ENCODE measurements at places on chromosomes 1 and 21.
A peak's percentile ranks its signal among the peaks of the same experiment; 100 is the strongest.

DNA sequence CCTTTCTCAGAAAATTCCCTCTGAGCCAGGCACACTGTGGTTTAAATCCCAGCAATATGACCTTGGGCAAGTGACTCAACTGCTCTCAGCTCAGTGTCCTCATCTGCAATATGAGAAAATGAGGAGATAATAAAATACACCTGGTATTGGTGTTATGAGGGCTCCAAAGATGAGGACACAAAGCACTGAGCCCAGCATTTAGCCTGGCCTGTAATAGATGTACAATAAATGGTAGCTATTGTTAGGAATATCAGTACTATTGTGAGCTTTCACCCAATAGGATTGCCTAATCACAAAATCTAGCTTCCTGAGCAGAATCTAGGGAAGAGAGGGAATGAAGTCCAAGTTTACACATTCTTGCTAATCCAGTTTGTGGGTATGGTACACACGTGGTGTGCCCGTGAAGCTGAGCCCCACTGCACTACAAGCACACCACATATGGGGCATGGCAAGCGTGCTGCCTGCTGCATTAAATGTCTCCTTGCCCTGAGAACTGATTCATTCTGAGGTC is 24.3 kb upstream of the SLC30A1 start:
- H3K27ac ChIP-seq, result no peak overlapping the region
- DNase-seq, result no peak
- H3K27me3 ChIP-seq, result no peaks in the 10 kb centered on the region
- H3K36me3 ChIP-seq, result no peaks in the 10 kb centered on the region
- H3K4me3 ChIP-seq, result no peak overlapping the region

- H3K27me3 ChIP-seq, result no peaks in the 10 kb centered on the region
- no peak overlapping the region for H3K27ac ChIP-seq
- DNase-seq, result no peak
- no peaks in the 10 kb centered on the region for H3K36me3 ChIP-seq
- no peak overlapping the region for H3K4me3 ChIP-seq
- no peaks in the 10 kb centered on the region for H3K4me1 ChIP-seq
Observed at GRCh38 chr1:207181847-207182246, 77.8 kb downstream of the C4BPA start.

- no peaks in the 10 kb centered on the region for H3K27me3 ChIP-seq
- H3K4me3 ChIP-seq, result no peak overlapping the region
- H3K4me1 ChIP-seq, result peaks cover 14% of the 10 kb centered on the region
- no peak overlapping the region for H3K27ac ChIP-seq
- H3K36me3 ChIP-seq, result no peaks in the 10 kb centered on the region
- no peak for DNase-seq
Observed at GRCh38 chr1:47574451-47575165, 136.8 kb downstream of the FOXD2 start.

- no peaks in the 10 kb centered on the region for H3K27me3 ChIP-seq
- no peak overlapping the region for H3K4me3 ChIP-seq
- H3K27ac ChIP-seq, result no peak overlapping the region
Observed at GRCh38 chr21:14771593-14771992, 225.5 kb upstream of the SAMSN1 start.

DNA sequence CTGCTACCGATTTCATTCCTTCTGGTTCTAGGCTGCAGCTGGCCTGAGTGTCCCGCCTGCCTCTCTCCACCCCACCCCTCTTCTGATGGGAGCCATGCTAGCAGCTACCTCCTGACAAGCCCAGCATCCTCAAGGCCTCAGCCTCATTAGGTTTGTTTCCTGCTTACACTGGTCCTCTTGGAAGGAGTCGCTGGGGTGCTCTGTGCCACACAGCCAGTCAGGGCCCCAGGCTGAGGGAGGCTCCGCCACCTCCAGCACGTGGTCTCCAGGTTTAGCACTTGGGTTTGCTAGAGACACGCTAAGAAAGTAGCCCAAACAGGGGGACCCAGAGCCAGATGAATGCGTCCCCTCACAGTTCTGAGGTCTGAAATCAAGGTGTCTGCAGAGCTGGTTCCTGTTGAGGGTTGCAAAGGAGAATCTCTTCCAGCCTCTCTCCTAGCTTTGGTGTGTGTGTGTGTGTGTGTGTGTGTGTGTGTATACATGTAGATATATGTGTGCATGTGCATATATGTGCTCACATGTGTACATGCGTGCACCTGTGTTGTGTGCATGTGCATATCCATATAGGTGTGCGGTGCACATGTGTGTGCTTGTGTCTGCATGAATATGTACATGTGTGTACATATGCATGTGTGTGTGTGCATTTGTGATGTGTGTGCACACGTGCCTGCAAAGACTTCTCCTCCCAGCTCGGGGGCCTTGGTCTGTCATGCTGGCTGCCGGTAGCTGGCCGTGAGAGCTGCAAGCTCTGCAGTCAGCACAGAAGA is 301.1 kb upstream of the AJAP1 start:
- no peak overlapping the region for H3K4me3 ChIP-seq
- no peaks in the 10 kb centered on the region for H3K4me1 ChIP-seq
- H3K36me3 ChIP-seq, result no peaks in the 10 kb centered on the region

GRCh38 chr1:234120327-234120944 is 216.0 kb downstream of the SLC35F3 start:
- H3K4me3 ChIP-seq, result no peak overlapping the region
- H3K27ac ChIP-seq, result no peak overlapping the region
- no peaks in the 10 kb centered on the region for H3K27me3 ChIP-seq
- H3K36me3 ChIP-seq, result no peaks in the 10 kb centered on the region

- DNase-seq, result no peak
- H3K27me3 ChIP-seq, result peaks cover 11% of the 10 kb centered on the region
- H3K4me3 ChIP-seq, result no peak overlapping the region
- H3K27ac ChIP-seq, result no peak overlapping the region
Observed at GRCh38 chr1:228511546-228512445, 24.6 kb downstream of the RNF187 start.

DNA sequence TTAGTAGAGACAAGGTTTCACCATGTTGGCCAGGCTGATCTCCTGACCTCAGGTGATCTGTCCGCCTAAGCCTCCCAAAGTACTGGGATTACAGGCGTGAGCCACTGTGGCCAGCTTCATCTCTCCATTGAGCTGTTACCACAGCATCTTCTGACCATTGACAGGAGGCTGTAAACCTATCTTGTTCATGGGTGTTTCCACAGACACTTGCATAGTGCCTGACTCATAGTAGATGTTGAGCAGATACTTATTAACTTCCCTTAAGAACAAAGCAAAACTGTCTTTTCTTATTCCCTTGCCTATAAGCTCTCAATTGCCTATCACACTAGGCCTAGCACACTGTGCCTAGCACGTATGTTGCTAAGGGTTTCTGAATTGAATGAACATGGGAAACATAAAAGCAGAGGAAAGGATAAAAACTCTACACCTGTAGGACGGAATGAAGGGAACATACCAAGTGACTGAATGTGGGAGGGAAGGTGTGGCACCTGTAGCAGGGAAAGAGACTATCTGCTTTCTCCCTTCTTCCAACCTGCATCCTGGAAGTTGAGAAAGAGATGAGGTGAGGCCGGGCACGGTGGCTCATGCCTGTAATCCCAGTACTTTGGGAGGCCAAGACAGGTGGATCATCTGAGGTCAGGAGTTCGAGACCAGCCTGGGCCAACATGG is 1.2 kb upstream of the C1orf54 start:
- DNase-seq, result peak; percentile 60
- H3K27me3 ChIP-seq, result no peaks in the 10 kb centered on the region

- no peaks in the 10 kb centered on the region for H3K27me3 ChIP-seq
- no peaks in the 10 kb centered on the region for H3K4me1 ChIP-seq
- H3K27ac ChIP-seq, result no peak overlapping the region
- H3K4me3 ChIP-seq, result no peak overlapping the region
Observed at GRCh38 chr1:56189454-56189853, 389.9 kb downstream of the PLPP3 start.
